ENCODE measurements at places on chromosomes 3 and 15.

DNA sequence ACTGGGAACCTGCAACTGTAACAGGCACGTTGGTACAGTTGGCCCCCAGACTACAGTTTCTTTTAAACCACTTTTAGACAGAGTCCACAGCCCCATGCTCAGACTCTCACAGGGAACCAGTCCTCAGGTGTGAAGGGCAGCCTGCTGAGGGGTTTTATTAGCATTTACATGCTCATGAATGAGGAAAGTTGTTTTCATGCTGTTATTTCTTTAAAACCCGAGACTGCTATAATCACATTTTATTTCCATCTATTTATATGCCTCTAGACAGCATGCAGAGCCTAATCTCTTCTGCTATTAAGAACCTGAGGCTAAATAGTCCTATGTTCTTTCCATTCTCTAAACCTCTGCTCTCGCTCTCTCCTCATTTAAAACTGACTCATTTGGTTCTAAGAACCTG lies 26.3 kb upstream of the FSIP1 start:
- DNase-seq: no peak

DNA sequence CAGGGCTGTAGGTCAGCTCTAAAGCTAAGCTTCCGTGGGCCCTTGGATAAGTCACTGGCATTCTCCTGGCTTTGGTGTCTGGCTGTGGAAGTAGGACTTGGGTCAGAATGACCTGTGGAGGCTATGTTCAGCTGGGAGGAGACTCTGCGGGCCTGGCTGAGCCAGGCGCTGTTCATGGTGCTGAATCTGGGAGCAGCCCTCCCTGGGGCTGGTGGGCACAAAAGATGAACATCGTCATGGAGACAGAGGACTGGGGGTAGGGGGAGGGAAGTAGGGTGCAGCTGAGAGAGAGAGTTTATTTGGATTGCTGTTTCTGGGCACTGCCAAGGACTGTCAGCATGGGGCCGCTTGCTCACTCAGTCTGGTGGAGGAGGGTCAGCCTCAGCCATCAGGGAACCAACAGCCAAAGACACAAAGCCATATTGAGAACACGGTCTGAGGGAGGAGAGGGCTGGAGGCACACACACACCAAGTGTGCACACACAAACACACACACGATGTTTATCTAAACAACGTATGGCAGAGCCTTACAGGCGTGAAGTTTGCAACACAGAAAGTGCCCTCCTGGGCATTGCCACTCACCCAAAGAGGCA lies 120.7 kb upstream of the LINGO1 start:
- peak; percentile 15 for DNase-seq

- no peak for DNase-seq
Measured at GRCh38 chr3:48528048-48528447, 24.1 kb upstream of the SHISA5 start.

GRCh38 chr3:129324855-129325254 lies 46.2 kb downstream of the HMCES start:
- no peak for DNase-seq

- DNase-seq: no peak
Measured at GRCh38 chr3:132563420-132564069, 33.5 kb upstream of the ACKR4 start.

GRCh38 chr3:10010878-10011465 lies 15.3 kb upstream of the FANCD2 start:
- peak; percentile 93 for DNase-seq

- DNase-seq: no peak
Measured at GRCh38 chr3:23106666-23107065, 96.5 kb upstream of the UBE2E2 start.

- DNase-seq: peak; percentile 5
Measured at GRCh38 chr15:38941399-38941953, 376.9 kb upstream of the RASGRP1 start.

GRCh38 chr3:13508496-13508895 lies 28.4 kb downstream of the HDAC11 start:
- DNase-seq: no peak
